Stimulated activated CD4-positive, alpha-beta T cell treated with anti-CD3 and anti-CD28 coated beads, Interleukin-15, amount 100 ng/mL, for 48 hours (primary cell): ENCODE measurements at places on chromosomes 11 and 22.

DNA sequence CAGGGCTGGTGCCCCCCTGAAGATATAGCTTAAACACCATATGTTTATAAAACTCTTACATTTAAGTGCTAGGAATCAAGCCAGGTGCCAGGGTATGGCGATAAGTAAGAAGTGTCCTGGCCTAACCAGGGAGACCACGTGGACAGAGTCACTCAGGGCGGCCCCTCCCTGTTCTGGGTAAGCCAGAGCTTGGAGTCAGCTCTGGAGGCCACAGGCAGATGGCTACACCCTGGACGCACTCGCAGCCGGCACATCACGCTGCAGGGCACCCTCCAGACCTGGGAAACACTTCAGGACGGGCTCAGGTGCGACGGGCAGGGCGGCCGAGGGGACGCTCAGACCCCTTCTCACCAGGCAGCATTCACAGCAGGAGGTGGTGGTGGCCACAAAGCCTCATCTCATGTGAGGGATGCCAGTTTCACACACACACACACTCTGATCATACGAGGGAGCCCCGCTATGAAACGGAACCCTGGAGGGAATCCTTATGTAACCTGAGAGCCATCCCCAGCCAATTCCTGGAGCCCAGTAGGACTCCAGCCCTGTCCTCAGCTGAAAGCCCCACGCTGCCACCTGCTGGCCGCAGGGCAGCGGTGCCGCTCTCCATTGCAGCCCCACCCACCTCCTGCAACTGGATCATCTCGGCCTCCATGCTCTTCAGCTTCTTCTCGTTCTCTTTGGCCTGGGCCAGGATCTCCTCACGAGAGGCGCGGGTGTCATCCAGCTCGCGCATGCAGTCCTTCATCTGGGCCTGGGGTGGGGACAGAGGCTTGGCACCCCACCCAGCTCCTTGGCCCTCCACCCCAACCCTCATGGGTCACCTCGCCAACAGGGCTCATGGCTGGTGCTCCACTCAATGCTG is 33.4 kb downstream of the APOL1 start:
- DNase-seq, result peak; percentile 48

DNA sequence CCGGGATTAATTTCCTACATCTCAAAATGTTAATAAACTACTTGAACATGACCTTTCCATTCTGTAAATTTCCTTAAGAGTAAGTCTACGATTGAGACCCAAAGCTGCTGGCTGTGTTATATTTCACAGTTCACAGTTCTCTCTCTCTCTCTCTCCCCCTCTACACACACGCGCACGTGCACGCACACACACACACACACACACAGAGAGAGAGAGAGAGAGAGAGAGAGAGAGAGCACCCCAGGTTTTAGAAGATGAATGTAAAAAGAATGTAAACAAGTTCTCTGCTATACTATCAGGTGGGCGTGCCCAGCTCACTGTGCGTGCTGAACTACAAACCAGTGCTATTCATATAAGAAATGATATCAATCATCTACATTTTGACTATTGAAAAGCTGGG is 3.3 kb downstream of the BDNF start:
- DNase-seq, result no peak

DNA sequence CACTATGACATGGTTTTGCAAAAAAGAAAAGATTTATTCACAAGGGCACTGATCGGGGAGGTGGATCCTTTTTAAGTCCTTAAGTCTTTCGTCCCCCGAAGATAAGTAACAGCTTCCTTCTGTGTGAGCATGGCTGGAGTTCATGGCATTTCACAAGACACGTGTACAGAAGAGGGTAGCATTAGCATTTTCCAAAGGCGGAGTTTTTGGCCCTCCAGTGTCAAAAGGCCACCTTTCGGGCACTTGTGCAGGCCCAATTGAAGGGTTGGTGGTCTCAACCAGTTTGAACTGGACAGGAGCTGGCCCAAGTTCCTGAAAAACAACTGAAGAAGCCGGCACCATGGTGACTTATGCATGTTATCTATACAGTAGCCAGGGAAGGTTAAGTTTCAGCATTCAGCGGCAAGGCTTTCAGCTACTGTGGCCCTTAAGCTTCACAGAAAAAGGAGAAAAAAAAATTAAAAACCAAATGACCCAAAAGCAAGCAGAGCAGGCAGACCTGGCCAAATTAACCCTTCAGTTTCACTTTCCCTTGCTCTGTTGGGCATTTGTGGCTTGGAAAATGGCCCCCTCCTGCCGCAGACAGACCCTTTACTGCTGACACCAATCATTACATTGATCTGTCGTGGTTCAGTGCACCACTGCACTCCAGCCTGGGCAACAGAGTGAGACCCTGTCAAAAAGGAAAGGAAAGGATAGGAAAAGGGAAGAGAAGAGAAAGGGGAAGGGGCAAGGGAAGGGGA is 18.7 kb downstream of the ZNF74 start:
- DNase-seq, result no peak

- DNase-seq, result no peak
Measured at GRCh38 chr22:27795696-27796517, 5.6 kb downstream of the MN1 start.

GRCh38 chr22:20979243-20979809 is 2.8 kb upstream of the LZTR1 start:
- DNase-seq, result peak; percentile 66

DNA sequence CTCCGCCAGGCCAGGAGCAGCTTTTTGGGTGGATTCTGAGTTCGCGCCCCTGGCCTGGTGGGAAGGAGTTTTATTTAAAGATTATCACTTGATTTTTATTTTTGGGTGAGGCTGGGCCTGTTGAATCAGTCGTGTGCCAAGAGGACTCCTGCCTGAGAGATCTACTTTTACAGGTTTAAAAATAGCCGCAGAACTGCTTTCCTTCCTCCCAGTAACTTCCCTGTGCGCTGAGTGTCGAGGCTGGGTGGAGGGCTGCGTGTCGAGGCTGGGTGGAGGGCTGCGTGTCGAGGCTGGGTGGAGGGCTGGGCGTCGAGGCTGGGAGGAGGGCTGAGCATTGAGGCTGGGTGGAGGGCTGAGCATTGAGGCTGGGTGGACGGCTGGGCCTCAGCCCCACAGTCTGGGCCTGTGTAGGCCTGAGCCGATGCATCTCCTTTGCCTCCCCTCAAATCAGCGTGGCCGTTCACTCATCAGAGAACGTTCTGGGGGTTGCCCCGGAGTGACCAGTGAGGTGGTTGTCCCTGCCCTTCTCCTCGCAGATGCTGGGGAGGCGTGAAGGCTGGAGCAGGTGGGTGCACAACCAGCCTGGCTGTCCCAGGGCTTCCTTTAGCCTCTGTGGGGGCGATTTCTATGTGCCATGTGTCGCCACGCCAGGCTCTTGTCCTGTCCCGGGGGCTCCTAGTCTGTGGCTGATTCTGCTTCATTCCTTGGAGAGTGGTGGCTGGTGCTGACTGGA is 30.1 kb downstream of the GRAMD4 start:
- DNase-seq, result no peak

GRCh38 chr11:114076921-114077331 is 17.4 kb downstream of the ZBTB16 start:
- no peak for DNase-seq

- DNase-seq, result no peak
Measured at GRCh38 chr22:24582056-24582814, 10.6 kb downstream of the LRRC75B start.

- DNase-seq, result no peak
Measured at GRCh38 chr22:49230194-49230577, 597.5 kb downstream of the BRD1 start.

DNA sequence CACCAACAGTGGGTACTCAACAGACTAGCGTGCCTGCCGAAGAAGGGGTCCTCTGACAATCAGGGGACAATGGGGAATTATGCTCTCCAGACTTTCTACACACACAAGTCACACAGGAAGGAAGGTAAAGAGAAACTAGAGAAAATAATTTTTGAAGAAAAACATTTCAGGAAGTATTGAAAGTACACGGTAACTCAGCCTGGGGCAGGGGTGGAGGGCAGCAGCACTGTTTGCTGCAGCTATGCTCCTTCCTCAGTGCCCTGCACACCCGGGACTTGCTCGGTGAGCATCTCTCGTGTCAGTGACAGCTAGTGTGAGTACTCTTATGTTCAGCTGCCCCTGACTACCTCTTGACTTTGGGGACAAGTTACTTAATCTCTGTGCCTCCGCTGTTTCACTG is 18.0 kb upstream of the APOA1 start:
- no peak for DNase-seq

DNA sequence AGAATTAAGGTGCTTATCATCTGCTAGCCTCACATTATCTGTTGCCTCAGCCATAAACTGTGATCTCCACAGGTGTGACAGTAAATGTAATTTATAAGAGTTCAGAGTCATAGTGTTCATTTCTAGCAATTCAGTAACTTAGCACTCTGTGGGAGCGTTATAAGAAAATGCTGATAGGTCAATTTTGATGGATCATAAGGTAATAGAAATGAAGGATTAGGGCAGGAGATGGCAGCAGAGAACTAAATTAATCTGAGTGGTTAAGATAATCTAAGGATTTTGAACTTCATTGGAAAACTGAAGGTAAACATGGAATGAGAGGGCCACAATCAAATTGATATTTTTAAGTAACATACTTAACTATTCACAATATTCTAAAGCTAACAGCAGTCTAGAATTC is 26.5 kb upstream of the SLC22A9 start:
- no peak for DNase-seq

- no peak for DNase-seq
Measured at GRCh38 chr11:1153951-1154493, 3.7 kb upstream of the MUC5AC start.

GRCh38 chr11:123549926-123550917 is 104.2 kb downstream of the SCN3B start:
- no peak for DNase-seq
